ENCODE measurements at places on chromosomes 7 and 10. TPM values are rescaled to one million over a fixed set of nuclear protein-coding genes. Genes with fewer than 3 reads are reported as not detected.
A peak's percentile ranks its signal among the peaks of the same experiment; 100 is the strongest.

- no peaks in the 10 kb centered on the region for H3K36me3 ChIP-seq
- H3K4me3 ChIP-seq = no peak overlapping the region
- no peak overlapping the region for H3K27ac ChIP-seq
- DNase-seq = peak; percentile 37
- no peaks in the 10 kb centered on the region for H3K27me3 ChIP-seq
- H3K4me1 ChIP-seq = no peaks in the 10 kb centered on the region
Observed at GRCh38 chr7:28697913-28698563, 260.1 kb downstream of the TRIL start.

CPVL gene
- 0.51 TPM for total RNA-seq

JAKMIP3 gene
- under 0.01 TPM for total RNA-seq

GRCh38 chr10:112027731-112028280 is 155.8 kb downstream of the GPAM start:
- H3K27me3 ChIP-seq = no peaks in the 10 kb centered on the region
- no peak for DNase-seq
- H3K4me3 ChIP-seq = no peak overlapping the region
- H3K4me1 ChIP-seq = no peaks in the 10 kb centered on the region
- H3K36me3 ChIP-seq = no peaks in the 10 kb centered on the region

GRCh38 chr10:51204066-51204465 is 129.8 kb downstream of the PRKG1 start:
- no peaks in the 10 kb centered on the region for H3K36me3 ChIP-seq
- no peak overlapping the region for H3K27ac ChIP-seq
- no peak overlapping the region for H3K4me3 ChIP-seq
- H3K27me3 ChIP-seq = no peaks in the 10 kb centered on the region
- no peaks in the 10 kb centered on the region for H3K4me1 ChIP-seq
- DNase-seq = no peak

GRCh38 chr10:131277969-131278368 is 33.6 kb downstream of the TCERG1L start:
- no peak overlapping the region for H3K4me3 ChIP-seq
- H3K27ac ChIP-seq = no peak overlapping the region
- H3K27me3 ChIP-seq = no peaks in the 10 kb centered on the region
- no peaks in the 10 kb centered on the region for H3K4me1 ChIP-seq
- no peaks in the 10 kb centered on the region for H3K36me3 ChIP-seq

MBL2 gene
- total RNA-seq = not detected

- peaks cover 5% of the 10 kb centered on the region for H3K4me1 ChIP-seq
- no peak for DNase-seq
- H3K27ac ChIP-seq = no peak overlapping the region
- H3K4me3 ChIP-seq = no peak overlapping the region
- no peaks in the 10 kb centered on the region for H3K27me3 ChIP-seq
- H3K36me3 ChIP-seq = no peaks in the 10 kb centered on the region
Observed at GRCh38 chr7:111202321-111202720, 111.4 kb downstream of the LRRN3 start.

- H3K36me3 ChIP-seq = no peaks in the 10 kb centered on the region
- DNase-seq = peak; percentile 8
- H3K27me3 ChIP-seq = no peaks in the 10 kb centered on the region
- no peak overlapping the region for H3K27ac ChIP-seq
- H3K4me1 ChIP-seq = no peaks in the 10 kb centered on the region
- H3K4me3 ChIP-seq = peak overlapping the region; percentile 64
Observed at GRCh38 chr10:105837951-105838350, 1196.9 kb downstream of the SORCS3 start.

ATG9B gene
- total RNA-seq = under 0.01 TPM

CCDC146 gene
- 2.8 TPM for total RNA-seq

DNA sequence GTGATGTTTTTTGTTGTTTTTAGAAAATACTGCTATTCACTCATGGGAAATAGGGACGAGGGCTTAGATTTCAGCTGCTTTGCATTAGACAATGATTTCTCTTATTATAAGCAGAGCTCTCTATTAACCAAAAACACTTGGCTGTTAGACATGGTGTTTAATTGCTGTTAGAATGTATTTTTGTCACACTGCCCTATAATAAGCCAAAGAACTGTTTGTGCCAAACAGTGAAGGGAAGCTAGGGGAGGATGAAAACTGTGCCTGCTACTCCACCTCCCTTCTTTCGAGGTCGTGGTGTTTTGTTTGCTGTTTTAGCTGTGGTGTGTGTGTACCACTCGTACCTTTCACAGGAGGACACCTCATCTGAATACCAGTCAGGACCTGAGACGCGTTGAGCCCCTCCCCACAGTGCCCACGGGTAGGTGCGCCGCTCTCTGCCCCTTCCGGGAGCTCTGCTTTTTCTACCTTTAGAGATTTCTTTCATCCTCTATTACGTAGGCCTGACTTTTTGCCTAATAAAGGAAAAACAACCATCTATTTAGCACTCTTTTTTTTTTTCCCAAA is 57.9 kb downstream of the CUX1 start:
- no peaks in the 10 kb centered on the region for H3K36me3 ChIP-seq
- H3K4me3 ChIP-seq = no peak overlapping the region
- DNase-seq = no peak
- H3K27ac ChIP-seq = no peak overlapping the region
- H3K27me3 ChIP-seq = no peaks in the 10 kb centered on the region
- H3K4me1 ChIP-seq = no peaks in the 10 kb centered on the region

ADRA2A gene
- total RNA-seq = under 0.01 TPM

DNA sequence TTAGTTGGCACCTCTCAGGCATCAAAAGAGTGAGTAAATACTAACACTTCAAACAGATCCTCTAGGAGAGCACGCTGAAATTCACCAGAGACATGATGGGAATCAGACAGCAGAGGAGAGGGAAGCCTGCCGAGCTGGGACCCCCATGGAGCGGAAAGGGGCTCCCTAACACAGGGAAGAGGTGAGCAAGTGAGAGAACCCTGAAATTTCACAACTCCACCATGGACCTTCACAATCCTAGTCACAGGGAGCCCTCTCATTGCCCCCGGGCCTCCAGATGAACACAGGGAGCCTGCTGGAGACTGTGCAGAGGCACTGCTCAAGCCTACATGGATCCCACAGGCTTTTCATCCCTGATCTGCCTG is 59.2 kb upstream of the ANTXRL start:
- no peak overlapping the region for H3K27ac ChIP-seq
- H3K27me3 ChIP-seq = no peaks in the 10 kb centered on the region
- no peaks in the 10 kb centered on the region for H3K4me1 ChIP-seq
- DNase-seq = no peak

WASL gene
- total RNA-seq = 15.4 TPM

DEPP1 gene
- total RNA-seq = 97.3 TPM

GRCh38 chr10:133129859-133130495 is 30.0 kb upstream of the KNDC1 start:
- no peak overlapping the region for H3K27ac ChIP-seq
- H3K27me3 ChIP-seq = no peaks in the 10 kb centered on the region
- no peaks in the 10 kb centered on the region for H3K4me1 ChIP-seq
- no peaks in the 10 kb centered on the region for H3K36me3 ChIP-seq
- no peak for DNase-seq

GRCh38 chr10:13528875-13529713 is at the start of gene BEND7:
TSS of gene BEND7 (minus strand) at chr10:13529014. CDS start at chr10:13528533, 481 bp downstream.
- H3K36me3 ChIP-seq = no peaks in the 10 kb centered on the region
- no peak for DNase-seq
- H3K4me1 ChIP-seq = peaks cover 2% of the 10 kb centered on the region
- H3K27me3 ChIP-seq = no peaks in the 10 kb centered on the region

SPAM1 gene
- total RNA-seq = not detected

- H3K4me1 ChIP-seq = no peaks in the 10 kb centered on the region
- H3K27me3 ChIP-seq = no peaks in the 10 kb centered on the region
- no peak overlapping the region for H3K4me3 ChIP-seq
- no peaks in the 10 kb centered on the region for H3K36me3 ChIP-seq
Observed at GRCh38 chr7:46511442-46512215, 590.6 kb upstream of the IGFBP3 start.

GRCh38 chr10:88999625-89000024 is 9.0 kb downstream of the FAS start:
- H3K4me3 ChIP-seq = peak overlapping the region; percentile 45
- peaks cover 13% of the 10 kb centered on the region for H3K4me1 ChIP-seq
- H3K27ac ChIP-seq = peak overlapping the region; percentile 82

DNA sequence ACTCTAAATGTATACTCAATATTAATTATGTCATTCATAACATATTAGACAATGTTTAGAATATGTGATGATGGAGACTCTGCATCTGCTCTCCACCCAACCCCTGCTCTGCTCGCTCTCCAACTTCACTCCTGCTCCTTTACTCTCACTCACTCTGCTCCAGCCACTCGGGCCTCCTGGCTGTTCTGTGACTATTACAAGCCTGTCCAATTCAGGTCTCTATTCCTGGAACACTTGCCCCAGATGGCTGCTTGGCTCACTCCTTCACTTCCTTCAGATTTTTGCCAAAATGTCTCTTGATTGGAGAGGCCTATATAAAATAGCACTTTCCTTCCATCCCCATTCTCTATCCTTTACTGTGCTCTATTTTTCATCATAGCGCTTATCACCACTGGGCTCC is 84.8 kb downstream of the HBP1 start:
- H3K4me1 ChIP-seq = no peaks in the 10 kb centered on the region
- no peaks in the 10 kb centered on the region for H3K27me3 ChIP-seq
- DNase-seq = no peak
- no peak overlapping the region for H3K27ac ChIP-seq
- H3K4me3 ChIP-seq = no peak overlapping the region

HPSE2 gene
- total RNA-seq = 0.51 TPM

DNA sequence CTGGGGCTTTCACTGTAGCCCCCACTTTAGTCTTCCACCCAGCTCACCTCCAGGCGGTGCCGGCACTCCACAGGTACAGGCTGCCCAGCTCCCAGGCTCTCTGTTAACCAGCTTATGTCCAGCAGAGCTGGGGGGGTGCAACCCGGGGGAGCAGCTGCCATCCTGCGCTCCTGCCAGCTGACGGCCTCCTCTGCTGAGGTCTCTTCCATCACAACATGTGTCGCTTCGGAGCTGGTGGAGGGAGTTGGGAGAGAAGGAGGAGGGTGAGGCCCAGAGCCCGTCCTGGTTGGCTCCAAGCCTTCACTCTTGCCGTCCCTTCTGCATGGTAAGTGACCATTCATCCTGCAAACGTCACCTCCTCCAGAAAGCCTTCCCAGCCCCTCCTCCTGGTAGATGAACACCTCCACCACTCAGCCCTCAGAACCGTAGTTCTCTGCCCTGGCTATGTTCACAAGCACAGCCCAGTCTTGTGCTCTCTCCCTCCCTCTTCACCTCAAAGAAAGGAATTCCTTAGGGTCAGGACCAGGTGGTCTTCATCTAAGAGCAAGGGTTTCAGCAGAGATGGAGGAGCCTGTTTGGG is 1.6 kb downstream of the POLM start:
- H3K27ac ChIP-seq = no peak overlapping the region
- DNase-seq = no peak
- peak overlapping the region; percentile 40 for H3K4me3 ChIP-seq
- H3K27me3 ChIP-seq = no peaks in the 10 kb centered on the region
- peaks cover 3% of the 10 kb centered on the region for H3K4me1 ChIP-seq
- peaks cover 18% of the 10 kb centered on the region for H3K36me3 ChIP-seq

DNA sequence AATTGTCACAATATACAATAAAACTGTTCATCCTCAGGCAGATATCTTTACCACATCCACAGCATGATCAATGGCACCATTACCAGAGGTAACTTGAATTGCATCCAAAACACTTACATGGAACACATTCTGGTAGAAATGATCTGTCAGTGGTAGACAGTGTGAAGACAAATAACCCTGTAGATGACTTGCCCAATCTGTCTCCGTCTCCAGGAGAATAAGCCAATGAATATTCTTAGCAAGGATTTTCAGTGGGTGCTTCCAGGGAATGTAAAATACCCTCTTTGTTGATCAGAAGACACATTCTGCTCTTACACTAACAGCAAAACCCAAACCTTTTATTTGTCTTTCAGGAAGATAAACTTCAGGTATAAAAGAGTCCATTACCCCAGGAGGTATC is 43.8 kb downstream of the VWC2 start:
- no peak overlapping the region for H3K27ac ChIP-seq
- H3K4me3 ChIP-seq = no peak overlapping the region
- no peaks in the 10 kb centered on the region for H3K36me3 ChIP-seq
- no peaks in the 10 kb centered on the region for H3K27me3 ChIP-seq
- DNase-seq = no peak

DNA sequence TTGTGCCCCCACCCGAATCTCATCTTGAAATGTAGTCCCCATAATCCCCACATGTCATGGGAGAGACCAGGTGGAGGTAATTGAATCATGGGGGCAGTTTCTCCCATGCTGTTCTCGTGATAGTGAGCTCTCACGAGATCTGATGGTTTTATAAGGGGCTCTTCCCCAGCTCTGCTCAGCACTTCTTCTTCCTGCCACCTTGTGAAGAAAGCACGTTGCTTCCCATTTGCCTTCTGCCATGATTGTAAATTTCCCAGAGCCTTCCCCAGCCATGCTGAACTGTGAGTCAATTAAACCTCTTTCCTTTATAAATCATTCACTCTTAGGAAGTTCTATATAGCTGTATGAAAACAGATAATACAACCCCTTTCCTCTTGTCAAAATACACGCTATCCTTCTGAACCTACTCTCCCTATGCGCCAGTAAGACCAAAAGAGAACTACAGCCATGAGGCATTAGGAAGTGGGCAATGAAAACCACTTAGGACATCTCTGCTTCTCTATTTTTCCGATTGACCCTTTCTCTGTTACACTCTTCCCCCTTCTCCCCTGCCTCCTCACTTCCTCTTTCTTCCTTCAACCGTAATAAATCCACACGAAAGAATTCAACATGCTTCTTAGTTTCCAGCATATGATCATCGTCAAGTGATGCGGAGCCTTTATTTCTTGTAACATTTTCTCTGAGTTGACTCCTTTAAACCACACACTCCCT is 101.2 kb upstream of the WDR11 start:
- no peaks in the 10 kb centered on the region for H3K4me1 ChIP-seq
- no peaks in the 10 kb centered on the region for H3K36me3 ChIP-seq
- DNase-seq = no peak
- no peaks in the 10 kb centered on the region for H3K27me3 ChIP-seq
- no peak overlapping the region for H3K4me3 ChIP-seq
- no peak overlapping the region for H3K27ac ChIP-seq

DOCK1 gene
- total RNA-seq = 91.0 TPM

ABCC2 gene
- 0.66 TPM for total RNA-seq

DNA sequence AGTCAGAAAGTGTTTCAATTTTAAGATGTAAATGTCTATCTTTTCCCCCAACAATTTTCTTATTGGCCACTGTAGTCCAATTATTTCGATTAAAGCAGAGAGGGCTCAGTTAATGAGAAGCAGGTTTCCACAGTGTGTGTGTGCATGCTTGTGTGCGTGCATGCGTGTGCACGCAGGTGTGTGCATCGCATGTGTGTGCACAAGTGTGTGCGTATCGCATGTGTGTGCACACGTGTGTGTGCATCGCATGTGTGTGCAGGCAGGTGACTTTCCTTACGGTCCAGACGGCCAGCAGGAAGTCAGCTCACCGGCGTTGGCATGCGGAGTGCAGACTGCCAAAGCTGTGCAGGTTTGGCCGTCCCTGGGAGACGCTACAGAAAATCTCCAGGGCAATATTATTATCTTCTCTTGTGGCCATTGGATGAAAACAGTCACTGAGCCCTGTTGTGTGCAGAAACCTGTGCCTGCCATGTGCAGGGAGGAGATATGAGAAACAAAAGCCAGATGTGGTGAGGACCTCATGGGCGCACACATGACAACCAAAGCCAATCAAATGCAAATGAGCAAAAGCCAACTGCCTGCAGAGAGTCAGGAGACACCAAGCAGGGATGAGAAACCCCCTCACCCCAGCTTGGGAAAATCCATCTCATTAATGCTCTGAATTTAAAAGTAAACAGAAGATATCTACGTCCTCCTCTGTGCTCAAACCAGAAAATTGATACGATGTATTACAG is 70.4 kb downstream of the C10orf90 start:
- no peak for DNase-seq
- no peak overlapping the region for H3K4me3 ChIP-seq
- H3K4me1 ChIP-seq = no peaks in the 10 kb centered on the region
- H3K27me3 ChIP-seq = no peaks in the 10 kb centered on the region
- H3K36me3 ChIP-seq = no peaks in the 10 kb centered on the region
- H3K27ac ChIP-seq = no peak overlapping the region

NEUROD6 gene
- not detected for total RNA-seq

- no peak for DNase-seq
- H3K4me1 ChIP-seq = peaks cover 3% of the 10 kb centered on the region
Observed at GRCh38 chr10:131978366-131978765, 3.4 kb downstream of the BNIP3 start.
